ENCODE measurements at places on chromosomes 2 and 18.
A peak's percentile ranks its signal among the peaks of the same experiment; 100 is the strongest.

DNA sequence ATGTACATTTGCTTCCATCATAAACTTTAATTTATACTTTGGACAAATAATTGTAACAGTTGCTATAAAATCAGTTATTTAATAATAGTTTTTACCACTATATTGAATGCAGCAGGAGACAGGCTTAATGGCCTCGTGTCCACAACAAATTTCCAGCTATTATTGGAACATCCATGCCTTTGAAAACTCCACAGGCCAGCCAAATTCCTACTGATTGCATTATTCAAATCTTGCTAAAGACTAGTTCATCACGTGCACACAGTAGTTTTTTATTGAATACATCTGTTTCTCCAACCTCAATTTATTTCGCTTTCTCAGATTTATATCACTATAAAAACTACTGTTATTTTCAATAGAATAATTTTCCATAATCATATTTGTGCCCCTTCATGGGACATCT is 18.4 kb upstream of the PTPRM start:
- no peak for DNase-seq

- no peak for DNase-seq
Measured at GRCh38 chr2:21233194-21233593, 109.4 kb downstream of the TDRD15 start.

DNA sequence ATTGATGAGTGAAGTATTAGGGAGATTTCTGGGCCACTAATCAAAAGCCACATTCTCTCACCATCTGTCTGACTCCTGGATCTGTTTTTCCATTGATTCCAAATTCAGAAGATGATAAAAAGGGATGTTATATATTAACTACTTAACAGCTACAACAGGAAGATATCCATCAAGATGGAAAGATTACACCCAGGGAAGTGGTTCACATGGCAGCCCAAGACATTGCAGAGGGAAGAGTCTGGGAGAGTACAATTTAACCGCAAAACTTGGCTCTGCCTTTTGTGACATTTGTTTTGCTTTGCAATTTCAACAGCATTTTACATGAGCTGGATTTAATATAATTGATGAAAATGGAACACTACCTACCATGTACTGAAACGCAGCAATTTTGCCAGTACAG is 22.5 kb upstream of the TCF4 start:
- DNase-seq, result no peak

GRCh38 chr2:28435814-28436351 is 43.2 kb downstream of the FOSL2 start:
- DNase-seq, result no peak

- peak; percentile 15 for DNase-seq
Measured at GRCh38 chr2:110853516-110853915, 121.1 kb downstream of the ACOXL start.

DNA sequence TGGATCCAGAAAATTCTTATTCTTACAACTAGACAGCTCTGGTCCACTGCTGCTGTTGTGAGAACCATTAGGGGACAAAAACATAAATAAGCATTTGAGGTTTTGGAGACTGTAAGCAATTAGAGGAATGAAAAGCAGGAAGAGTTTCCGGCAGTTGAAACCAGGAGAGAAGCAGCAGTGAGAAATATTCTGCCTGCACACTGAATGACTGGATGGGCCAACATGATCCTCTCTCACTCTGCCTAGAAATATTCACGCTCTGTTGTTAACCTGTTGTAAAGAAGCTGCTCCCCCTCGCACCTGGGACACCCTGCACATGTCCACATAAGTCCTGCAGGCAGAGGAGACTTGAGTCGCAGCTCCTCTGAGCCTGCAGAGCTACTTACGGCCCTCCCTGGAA is 60.4 kb upstream of the RNF152 start:
- no peak for DNase-seq

DNA sequence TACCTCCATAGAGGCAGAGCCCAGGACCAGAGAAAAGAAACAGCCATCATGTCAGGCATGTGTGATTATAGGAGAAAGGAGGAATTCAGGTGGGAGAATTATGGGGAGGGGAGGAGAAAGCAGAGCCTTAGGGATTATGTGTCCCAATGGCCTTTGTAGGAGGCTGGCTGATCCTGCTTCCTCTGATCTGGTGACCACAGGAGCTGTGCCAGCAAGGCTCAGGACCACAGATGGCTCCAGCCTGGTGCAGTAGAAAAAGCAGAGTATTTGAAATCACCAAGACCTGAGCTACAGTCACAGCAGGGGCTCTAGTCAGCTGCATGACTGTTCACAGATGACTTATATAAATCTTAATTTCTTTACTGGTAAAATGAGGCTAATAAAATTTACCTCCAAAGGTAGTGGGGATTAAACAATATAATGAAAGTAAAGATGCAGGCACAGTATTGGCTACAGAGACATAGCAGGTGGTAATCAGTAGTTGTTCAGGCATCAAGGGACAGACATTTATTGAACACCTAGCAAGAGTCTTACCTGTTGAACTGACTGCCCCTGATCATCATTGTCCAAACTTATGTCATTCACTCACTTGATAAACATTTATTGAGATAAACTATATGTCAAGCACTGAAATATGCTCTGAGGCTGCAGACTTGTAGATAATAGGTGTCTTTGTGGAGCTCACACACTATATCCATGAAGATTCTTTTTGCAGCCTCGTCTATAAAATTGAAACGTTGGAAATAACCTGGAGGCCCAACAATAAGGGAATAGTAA is 121.3 kb downstream of the MYCN start:
- DNase-seq, result no peak

DNA sequence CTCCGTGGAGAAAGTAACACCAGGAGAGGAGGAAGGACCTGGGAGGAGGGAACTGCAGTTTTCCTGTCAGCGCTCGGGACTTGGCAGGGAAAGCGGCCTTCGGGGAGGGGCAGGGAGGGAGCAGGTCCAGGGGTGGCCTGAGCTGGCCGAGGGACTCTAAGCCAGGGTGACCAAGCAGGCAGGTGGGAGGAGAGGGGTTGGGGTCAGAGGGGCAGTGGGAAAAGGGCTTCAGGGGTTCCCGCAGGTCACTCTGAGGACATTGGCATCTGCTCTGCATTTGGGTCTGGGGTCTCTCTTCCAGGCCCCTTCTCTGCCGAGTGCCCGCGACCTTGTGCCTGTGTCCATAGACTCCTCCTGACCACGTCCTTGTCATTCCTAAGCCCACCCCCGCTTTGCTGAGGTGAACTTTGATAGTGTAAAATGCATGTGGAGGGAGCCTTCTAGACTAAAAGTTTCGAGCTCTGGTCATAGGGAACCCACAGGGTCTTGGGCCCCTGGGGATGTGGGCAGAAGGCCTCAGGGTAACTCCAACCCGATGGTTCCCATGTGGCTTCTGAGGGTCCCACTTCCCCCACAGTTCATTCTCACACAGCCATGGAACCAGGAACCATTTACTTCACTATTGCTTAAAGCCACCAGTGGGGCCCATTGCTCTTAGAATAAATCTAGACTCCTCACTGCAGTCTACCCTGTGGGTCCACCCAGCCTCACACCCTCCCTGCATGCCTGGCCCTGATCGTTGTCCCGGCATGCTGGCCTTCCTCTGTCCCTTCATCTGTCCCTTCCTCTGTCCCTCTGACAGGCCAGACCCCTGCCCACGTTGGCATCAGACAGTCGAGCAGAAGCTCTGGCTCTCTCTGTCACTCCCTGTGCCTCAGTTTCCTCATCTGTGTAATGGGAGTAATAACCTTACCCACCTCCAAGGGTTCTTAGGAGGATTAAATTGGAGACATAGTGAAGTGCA is 229.2 kb downstream of the SEPTIN10 start:
- no peak for DNase-seq

DNA sequence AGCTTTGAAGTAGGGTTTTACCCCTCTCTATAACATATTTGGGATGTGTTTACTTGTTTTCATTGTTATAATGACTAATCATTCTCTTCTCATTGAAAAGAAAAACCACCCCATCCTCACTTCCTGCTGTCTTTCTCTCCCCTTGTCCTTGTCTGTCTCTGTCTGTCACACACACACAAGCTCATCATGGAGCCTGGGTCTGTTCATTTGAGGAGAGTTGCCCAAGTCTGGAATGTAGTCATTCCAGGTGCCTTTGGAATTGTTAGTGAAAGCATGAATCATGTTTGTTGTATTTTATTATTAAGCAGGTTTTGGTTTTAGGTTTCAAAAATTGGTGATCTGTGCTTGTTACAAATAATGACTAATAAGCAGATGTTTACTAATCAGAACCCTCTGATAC is 133.5 kb upstream of the IL1R2 start:
- DNase-seq, result no peak

GRCh38 chr2:240946046-240946445 is 39.9 kb downstream of the CROCC2 start:
- no peak for DNase-seq

DNA sequence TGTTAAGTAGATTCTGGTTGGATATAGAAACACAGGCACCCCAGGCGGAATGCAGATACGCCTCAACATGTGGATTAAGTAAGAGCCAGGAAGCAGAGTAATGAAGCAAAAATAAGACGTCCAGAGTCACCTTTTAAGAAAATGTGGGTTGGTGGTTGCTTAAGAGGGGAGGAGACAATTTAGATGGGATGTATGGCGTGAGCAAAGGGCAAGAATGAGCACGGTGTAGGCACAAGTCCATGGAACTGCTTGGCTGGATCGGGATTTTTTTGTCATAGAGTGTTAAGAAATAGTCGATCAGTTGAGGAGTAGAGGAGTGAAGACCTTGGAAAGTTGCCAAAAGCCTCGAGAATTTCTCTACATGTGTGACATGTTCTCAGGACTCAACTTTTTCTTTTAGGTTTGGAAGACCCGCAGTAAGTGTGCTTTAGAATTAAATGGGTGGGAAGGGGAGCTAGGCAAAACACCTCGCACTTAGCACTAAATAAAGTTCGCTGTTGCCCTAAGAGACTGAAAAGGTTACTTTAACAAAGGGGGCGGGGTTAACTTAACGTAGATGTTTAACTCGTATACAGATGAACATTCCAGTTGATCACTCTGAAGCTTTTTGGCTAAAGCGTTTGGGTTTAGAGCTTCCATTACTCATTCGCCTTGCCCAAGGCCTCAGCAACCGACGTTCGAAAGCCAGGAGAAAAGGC is 716 bp upstream of the SLC39A10 start:
- no peak for DNase-seq

DNA sequence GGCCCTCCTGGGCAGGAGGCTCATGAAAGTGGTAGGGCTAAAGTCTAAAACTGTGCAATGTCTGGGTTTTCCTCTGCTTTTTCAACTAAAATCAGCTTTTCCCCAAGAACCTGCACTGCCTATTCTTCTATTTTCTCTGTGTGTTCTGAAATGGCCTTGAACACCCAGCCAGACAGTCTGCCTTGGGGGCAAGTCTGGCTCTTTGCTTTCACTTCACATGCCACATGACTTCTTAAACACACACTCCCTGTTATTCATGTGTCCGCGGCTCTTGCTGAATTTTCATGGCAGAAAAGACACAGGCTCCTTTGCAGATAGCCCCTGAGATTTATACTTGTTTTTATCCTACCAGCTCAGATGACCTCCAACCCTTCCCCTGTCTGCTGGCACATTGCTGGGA is 10.6 kb upstream of the RPIA start:
- DNase-seq, result no peak

- DNase-seq, result no peak
Measured at GRCh38 chr18:2150566-2150965, 420.7 kb downstream of the METTL4 start.

DNA sequence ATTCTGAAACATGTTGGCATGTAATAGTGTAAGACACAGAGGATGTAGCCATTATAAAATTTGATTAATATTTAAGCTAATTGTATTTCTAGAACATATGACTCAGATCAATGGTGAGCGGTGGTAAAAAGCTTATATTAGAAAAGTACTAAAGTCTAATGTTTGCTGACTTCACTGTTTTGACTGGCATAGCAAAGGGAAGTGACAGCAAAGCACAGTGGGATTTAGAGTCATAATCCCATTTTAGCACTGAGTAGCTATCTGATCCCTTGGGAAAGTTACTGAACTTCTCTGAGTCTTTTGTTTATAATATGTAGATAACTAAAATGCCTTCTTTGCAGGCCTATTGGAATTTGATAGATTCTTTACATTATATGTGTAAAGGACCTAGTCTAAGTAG is 60.4 kb downstream of the KIAA1328 start:
- DNase-seq, result no peak

DNA sequence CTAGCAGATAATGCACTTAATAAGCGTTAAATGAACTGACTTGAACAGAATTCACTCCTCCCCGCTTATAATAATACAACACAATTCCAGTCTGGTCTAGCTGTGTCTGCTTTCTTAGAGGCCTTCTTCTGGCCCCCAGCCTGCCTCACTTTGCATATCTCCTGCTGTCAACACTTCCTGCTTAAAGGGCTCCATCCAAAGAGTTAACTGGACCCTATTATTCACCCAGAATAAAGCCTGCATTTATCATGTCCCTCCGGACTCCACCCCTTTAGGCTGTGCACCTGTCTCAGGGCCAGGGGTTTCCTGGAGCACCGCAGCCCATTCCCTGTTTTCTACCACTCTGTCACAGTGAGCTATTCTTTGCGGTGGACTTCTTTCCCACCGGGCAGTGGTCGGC is 292.8 kb upstream of the FBXO11 start:
- no peak for DNase-seq

GRCh38 chr2:223383315-223383714 is 218.8 kb downstream of the SCG2 start:
- no peak for DNase-seq

- no peak for DNase-seq
Measured at GRCh38 chr2:42906111-42906556, 113.8 kb upstream of the HAAO start.

GRCh38 chr2:205654878-205655605 is 27.3 kb upstream of the NRP2 start:
- no peak for DNase-seq

DNA sequence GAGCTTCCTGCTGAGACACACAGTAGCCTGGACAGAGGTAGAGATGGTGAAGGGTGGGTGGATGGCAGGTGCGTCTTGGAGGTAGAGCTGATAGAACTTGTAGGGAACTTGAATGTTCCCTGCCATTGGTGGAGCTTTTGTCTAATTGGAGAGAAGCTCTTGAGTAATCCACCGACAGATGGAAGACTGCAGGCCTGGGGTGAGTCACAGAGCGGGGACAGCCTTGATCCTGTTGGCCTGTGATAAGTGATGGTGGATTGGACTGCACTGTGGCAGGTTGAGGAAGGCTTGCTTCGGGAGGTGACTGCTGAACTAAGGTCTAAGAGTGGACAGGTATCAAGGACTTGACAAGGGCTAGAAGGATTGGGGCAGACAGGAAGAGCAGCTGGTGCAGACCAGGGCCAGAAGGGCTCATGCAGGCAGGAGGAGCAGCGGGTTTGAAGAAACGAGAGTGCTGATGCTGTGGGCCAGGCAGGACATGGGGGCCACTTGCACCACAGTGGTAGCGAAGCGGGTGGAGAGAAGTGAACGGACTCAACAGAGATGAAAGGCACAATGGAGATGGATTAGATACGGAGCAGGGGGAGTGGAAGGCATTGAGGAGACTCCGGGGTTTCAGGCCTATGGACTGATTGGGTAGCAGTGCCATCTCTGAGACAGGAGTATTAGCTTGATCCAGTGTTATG is 16.3 kb downstream of the CABLES1 start:
- DNase-seq, result no peak

- DNase-seq, result no peak
Measured at GRCh38 chr2:157470321-157470720, 26.4 kb upstream of the CYTIP start.
